Bronchial smooth muscle cell (primary cell): ENCODE measurements at places on chromosomes 5 and 9. TPM values are rescaled to one million over a fixed set of nuclear protein-coding genes. Genes with fewer than 3 reads are reported as not detected.

SPATA31E1 gene
- under 0.01 TPM in 1 of 2 replicates, not detected in the other for total RNA-seq

IL9 gene
- total RNA-seq: not detected in 2 replicates

C6 gene
- total RNA-seq: 0.16 TPM in 1 of 2 replicates, not detected in the other

ANKRD18A gene
- not detected in 2 replicates for total RNA-seq

PITX1 gene
- 0.47 and 4.1 TPM in 2 replicates for total RNA-seq

PCDHA9 gene
- total RNA-seq: 0.09 and 0.16 TPM in 2 replicates

ANKRD31 gene
- total RNA-seq: 0.09 and 0.16 TPM in 2 replicates

SH3GL2 gene
- not detected in 2 replicates for total RNA-seq

HDAC3 gene
- 57.0 and 57.8 TPM in 2 replicates for total RNA-seq

CAMK4 gene
- 3.5 and 8.2 TPM in 2 replicates for total RNA-seq

NFIL3 gene
- total RNA-seq: 17.7 and 20.6 TPM in 2 replicates

TXNDC8 gene
- not detected in 2 replicates for total RNA-seq
